ENCODE measurements at places on chromosomes 7 and 10.

DNA sequence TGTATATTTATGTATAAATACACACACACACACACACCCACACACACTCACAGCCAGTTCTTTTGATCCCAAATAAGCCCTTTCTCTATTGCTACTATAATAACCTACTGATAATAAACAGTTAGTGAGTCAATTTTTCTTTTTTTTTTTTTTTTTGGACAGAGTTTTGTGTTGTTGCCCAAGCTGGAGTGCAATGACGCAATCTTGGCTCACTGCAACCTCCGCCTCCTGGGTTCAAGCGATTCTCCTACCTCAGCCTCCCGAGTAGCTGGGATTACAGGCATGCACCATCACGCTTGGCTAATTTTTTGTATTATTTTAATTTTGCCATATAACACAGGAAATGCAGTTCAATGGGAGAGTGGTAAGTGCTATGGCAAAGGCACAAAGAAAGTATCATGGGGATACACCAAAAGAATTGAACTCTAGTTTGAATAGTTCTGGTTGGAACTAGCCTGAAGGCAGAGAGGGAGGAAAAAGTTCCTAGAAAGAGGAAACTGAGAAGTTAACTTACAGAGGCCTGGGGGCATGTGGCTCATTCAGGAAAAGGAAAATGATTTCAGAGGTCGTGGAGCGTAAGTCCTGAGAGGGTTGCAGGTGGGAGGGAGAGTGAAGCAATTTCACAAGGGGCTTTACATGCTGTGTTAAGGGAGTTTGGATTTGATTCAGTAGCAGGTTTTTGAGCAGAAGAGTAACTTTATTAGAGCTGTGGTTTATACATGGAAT is 44.4 kb upstream of the JCAD start:
- DNase-seq = no peak

GRCh38 chr7:73829505-73829904 is 1.3 kb upstream of the CLDN4 start:
- DNase-seq = no peak

GRCh38 chr7:131583430-131583829 is 27.0 kb upstream of the PODXL start:
- no peak for DNase-seq

DNA sequence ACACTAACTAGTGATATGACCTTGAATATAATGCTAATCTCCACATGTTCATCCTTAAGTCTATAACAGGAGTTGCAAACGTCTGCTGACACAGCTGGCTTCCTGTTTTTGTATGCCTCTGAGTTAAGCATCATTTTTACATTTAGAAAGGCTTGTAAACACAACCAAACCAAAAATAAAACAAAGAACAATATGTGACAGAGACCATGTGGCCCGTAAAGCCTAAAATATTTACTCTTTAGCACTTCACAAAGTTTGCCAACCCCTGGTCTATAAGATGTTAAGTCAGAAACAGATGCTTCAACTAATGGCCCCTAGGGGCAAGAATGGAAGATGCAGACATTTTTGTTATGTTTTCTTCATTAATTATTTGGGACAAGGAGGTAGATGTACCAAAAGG is 109.3 kb downstream of the CPEB3 start:
- DNase-seq = no peak

- no peak for DNase-seq
Observed at GRCh38 chr10:75429159-75429827, 2.1 kb upstream of the LRMDA start.

DNA sequence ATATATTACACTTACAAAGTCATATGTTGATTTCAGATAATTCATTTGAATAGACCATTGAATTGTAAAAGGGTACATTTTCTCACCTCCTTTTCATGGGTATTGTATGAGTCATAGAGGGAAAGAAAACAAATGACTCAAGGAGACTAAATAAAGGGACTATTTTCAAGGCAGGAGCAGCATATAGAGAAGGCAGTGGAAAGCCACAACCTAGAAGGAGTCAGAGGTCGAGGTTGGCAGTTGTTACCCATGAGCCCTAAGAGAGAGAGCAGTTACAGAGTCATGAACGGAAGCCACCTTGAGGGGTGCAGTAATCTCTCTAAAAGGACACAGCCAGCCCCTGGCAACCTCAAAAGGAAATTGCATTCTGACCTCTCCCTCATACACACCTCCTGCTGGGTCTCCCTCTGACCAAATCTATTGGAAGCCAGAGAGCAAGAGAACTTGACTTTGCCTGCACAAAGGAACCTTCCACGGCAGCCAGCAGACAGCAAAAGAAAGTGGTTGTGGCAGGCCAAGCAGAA is 137.9 kb downstream of the GRM8 start:
- peak; percentile 12 for DNase-seq

- peak; percentile 60 for DNase-seq
Observed at GRCh38 chr7:24756545-24757352, 515 bp downstream of the GSDME start.

DNA sequence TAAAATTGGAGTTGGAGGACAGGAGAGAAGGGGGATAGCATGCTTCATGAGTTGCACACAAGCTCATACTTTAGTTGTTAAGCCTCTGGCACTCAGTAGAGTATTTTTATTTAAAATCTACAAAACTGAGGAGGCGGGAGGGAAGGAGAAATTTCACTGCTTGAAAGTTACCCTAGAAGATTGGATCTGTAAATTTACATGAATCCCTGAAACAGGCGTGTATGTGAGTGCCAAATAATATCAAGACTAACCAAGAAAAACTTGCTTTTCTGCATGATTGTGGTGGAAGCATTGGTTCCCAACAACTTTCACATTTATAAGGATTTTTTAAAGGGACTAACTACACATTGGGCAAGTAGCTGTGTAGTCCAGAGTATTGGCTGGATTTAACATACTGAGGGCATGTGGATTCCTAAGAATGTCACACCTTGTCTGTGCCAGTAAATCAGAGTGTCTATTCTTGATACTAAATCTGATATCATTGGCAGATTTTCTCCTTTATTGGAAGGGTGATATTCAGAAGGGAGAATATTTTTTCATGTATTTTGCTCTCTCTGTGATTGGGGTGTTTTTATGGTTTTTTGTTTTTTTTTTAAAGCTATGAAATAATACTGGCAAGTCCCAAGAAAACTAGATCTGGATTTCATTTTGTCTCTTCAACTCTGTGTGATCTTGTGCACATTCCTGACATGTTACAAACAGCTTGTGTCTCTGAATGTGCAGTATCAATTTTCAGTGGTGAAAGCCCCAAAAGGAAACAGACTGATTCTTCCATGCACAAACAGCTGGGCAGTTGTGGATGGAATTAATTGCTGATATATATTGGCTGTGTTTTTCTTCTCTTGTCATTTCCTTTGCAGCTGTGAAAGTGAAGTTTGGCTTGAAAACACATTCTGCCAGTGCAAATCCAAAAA is 67.2 kb downstream of the ADD3 start:
- DNase-seq = no peak

DNA sequence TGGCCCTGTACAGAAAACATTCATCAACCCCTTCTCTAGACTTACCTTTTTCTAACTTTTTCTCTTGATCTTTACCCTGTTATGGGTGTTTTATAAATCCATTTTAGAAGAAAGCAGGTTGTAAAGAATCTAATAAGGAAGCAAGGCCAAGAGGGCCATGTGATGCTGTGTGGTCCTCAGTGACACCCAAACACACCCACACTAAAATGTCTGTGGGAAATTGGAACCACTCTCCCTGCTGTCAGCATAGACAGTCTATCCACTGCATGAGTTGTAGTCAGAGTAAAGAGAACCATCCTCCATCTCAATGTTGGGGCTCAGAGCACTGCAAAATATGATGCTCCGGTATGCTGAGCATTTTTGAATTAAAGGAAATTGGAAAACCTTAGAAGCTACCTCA is 235.5 kb downstream of the SKIDA1 start:
- no peak for DNase-seq

GRCh38 chr7:1639071-1639470 is 31.0 kb upstream of the ELFN1 start:
- DNase-seq = no peak

DNA sequence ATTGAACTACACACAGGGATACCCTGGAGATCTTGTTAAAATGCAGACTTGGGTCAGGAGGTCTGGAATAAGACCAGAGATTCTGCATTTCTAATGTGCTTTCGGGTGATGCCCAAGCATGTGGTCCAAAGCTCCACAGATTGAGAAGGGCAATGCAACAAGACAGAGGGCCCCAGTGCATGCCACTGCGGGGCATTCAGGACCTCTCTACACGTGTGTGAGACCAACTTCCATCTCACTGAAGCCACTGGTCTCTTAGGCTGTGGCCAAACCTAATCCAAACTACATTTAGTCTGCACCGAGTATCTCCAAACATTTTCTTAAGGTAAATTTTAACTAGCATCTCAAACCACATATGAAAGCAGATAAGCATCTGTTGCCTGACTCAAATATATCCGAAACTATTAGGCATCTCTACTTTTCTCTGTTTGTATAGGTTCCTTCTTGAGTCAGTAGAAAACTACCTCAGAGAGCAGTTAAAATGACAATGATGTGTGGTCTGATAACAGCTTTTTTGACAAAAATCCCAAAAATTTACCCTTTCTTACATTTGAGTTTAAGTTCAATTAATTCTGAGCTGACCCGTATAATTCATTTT is 107.5 kb downstream of the ELMO1 start:
- no peak for DNase-seq

- no peak for DNase-seq
Observed at GRCh38 chr7:30929686-30930085, 18.0 kb downstream of the AQP1 start.

DNA sequence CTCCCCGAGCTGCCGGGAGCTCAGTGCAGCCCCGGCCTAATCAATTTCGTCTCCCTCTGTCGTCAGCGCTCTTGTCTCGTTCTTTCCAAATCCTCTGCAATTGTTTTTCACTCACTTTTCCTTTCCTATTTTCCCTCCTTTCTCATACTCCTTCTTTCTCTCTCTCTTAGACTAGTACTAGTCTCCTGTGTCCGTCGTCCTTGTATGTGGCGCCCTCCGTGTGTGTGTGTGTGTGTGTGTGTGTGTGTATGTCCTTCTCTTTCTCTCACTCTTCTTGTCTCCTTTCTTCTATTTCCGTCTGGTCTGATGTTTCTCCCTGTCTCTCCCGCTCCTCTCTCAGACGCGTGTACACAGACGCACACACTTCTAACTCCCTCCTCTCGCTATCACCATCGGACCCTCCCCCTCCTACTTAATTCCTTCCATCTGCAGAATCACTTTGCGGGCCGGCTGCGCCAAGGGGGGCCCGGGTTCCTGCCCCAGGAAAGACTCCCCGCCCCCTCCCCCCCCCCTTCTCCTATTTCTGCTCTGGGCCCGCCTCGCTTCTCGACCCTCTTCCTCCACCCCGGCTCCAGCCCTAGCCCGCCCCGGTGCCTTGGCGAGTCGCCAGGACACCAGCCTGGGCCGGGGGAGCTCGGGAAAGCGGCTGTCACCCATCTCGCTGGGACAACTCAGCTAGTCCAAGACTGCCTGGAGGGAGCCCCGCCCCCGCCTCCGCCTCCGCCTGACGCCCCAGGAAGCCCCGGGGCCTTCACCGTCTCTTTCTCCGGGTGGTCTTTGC is 743 bp upstream of the ZCCHC24 start:
- no peak for DNase-seq

GRCh38 chr7:121420976-121421375 is 24.9 kb upstream of the FAM3C start:
- DNase-seq = no peak

- no peak for DNase-seq
Observed at GRCh38 chr10:78768041-78768835, 300.5 kb upstream of the ZMIZ1 start.

DNA sequence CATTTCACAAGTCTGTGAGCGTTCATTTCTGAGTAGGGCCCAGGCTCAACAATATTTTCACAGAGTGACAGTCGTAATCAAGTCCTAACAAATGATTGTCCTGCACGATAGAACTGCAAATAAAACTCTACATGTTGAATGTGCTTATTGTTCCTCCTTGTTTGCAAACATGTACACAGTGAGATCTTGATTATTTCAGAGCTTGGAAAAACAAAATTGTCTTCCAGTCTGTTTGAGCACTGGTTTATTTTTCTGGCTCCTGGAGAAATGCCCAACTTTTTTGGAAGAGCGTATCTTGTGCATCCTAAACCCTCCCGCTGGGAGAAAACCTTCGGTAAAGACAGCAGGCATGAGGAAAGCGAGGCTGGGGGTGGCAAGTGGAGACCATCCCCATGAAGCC is 91.1 kb downstream of the TEX36 start:
- DNase-seq = no peak

- DNase-seq = no peak
Observed at GRCh38 chr7:21927693-21928092, 18.0 kb downstream of the CDCA7L start.

DNA sequence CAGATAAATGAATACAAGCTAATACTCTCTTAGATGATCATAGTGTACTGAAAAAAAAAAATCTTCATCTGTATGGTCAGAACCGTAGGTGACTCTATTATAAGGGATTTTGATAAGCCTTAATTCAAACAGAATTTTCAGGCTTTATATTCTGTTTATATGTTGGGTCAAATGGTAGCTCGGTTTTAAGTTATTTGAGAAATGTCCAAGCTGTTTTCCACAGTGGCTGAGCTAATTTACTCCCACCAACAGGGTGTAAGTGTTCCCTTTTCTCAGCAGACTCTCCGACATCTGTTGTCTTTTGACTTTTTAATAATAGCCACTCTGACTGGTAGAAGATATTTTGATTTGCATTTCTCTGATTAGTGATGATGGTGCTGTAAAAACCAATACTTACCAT is 328.8 kb upstream of the MAGI2 start:
- no peak for DNase-seq

DNA sequence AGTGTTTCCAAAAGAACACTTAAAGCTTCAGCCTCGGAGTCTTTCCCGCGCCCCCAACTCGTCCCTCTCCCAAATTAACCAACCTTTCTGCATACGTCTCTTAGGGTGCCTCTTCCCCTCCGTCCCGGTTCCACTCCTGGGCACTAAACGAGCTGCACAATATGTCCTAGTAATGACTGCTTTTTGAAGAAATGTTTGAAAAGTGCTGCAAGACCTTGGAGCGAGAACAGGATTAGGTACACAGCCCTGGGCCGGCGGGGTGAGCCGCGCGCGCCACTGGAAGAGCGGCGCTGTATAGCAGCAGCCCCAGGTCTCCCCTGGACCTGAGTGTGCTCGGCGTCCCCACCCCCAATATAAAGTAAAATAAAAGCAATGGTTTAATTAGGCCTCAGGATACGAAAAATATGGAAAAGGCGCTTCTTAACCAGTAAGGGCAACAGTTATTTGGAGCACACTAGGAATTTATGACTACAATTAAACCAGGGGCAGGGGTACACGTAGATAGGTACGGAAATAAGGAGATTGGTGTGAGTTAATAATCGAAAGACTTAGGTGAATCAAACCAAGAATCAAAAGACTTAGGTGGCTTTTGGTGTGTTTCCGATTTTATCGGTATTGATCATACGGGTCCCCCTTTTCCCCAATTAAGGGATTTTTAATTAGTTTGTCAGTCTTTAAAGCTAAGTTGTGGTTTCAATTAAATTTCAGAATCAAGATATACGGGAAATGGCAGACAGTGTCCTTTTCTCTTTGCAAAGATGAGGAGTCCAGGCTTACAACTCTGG is 1.9 kb downstream of the TET1 start:
- no peak for DNase-seq

- peak; percentile 51 for DNase-seq
Observed at GRCh38 chr7:144936314-144936713, 100.5 kb upstream of the TPK1 start.

Data from Caki2 (cell line).